ENCODE measurements at places on chromosomes 5 and 9. TPM values are rescaled to one million over a fixed set of nuclear protein-coding genes. Genes with fewer than 3 reads are reported as not detected.

DNA sequence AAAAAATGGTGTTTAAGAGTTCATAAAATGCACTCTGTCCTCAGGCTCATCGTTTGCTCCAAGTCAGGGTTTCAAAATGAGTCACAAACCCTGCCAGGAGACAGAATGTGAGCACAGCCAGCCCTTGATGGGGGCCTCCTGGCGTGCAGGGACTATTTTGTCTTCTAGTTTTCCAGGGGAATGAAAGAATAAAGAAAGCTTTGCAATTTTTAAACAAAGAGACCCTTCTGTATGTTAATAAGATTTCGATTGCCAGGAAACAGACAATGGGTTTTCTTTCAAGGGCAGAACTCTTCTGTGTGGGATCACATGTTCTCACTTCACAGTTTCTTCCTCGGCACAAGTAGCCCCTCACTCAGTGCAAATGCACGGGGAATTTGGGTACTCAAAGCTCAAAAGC is 121.4 kb upstream of the C6 start:
- no peaks in the 10 kb centered on the region for H3K36me3 ChIP-seq
- H3K27me3 ChIP-seq = no peaks in the 10 kb centered on the region
- H3K4me1 ChIP-seq = no peaks in the 10 kb centered on the region
- no peak overlapping the region for H3K4me3 ChIP-seq
- no peak overlapping the region for H3K27ac ChIP-seq
- DNase-seq = no peak

- H3K4me1 ChIP-seq = no peaks in the 10 kb centered on the region
- H3K4me3 ChIP-seq = no peak overlapping the region
- no peaks in the 10 kb centered on the region for H3K36me3 ChIP-seq
- H3K27ac ChIP-seq = no peak overlapping the region
Observed at GRCh38 chr5:2280318-2280717, 397.6 kb upstream of the IRX4 start.

- DNase-seq = no peak
- no peaks in the 10 kb centered on the region for H3K4me1 ChIP-seq
- no peaks in the 10 kb centered on the region for H3K36me3 ChIP-seq
- H3K27me3 ChIP-seq = no peaks in the 10 kb centered on the region
Observed at GRCh38 chr9:73916016-73916673, 581.0 kb upstream of the RORB start.

Gene PCDHGC5
- not detected for total RNA-seq

Gene GADD45G
- total RNA-seq = 15.7 TPM
